HFF-Myc (cell line): ENCODE measurements at places on chromosomes 13 and 19.

- peak; percentile 12 for DNase-seq
These were observed 21.0 kb downstream of the EPSTI1 start for GRCh38 chr13:42970824-42971690.

DNA sequence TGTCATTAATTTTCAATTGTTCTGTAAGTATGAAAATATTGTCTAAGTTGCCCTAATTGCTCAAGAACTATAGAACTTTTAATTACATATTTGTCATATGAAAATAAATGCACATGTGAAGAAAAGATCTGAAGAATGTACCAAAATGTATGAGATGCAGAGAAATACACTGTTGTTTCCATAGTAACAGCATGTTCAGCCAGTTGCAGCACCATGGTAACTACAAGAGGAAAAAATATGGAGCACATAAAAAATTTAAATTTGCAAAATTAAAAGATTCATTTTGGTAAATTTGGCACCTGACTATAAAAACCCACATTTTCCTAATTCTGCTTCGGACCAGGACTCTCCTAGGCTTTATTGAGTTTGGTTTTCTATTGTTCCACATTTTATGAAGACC, 1170.0 kb upstream of the MIR17HG start:
- no peak for DNase-seq

DNA sequence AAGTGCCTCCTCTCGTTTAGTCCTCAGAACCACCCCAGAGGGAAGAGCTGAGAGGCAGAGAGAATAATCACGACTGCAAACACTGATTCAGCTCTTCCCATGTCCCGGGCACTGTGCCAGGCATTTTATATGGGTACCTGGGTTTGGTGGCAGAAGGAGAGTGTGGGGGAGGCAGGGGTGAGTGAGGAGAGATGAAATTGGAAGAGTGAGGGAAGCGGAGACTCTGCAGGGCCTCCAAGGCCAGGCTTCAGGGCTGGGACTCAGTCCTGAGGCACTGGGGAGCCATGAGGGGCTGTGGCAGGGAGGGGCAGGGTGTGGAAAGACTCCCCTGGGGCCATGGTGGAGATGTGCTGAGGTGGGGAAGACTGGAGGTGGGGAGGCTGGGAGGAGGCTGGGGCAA, 8.7 kb downstream of the SYNGR4 start:
- DNase-seq, result no peak

GRCh38 chr19:954672-955494, 29.0 kb downstream of the ARID3A start:
- no peak for DNase-seq

DNA sequence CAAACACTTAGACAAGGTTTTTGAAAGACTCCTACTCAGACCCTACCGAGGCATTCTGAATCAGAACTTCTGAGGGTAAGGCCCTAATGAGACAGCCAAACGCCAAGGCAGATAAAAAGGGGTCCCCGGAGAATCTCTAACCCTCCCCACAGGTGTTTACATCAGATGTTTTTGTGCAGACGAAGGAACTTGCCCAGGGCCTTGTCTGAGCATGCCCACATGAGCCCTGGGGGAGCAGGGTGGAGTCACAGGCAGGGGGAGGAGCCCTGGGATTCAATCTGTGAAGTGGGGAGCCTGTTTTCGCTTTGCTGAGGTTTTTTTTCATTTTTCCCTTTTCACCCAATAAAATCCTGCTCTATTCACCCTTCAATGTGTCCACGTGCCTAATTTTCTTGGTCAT, 61.6 kb upstream of the MED4 start:
- no peak for DNase-seq

DNA sequence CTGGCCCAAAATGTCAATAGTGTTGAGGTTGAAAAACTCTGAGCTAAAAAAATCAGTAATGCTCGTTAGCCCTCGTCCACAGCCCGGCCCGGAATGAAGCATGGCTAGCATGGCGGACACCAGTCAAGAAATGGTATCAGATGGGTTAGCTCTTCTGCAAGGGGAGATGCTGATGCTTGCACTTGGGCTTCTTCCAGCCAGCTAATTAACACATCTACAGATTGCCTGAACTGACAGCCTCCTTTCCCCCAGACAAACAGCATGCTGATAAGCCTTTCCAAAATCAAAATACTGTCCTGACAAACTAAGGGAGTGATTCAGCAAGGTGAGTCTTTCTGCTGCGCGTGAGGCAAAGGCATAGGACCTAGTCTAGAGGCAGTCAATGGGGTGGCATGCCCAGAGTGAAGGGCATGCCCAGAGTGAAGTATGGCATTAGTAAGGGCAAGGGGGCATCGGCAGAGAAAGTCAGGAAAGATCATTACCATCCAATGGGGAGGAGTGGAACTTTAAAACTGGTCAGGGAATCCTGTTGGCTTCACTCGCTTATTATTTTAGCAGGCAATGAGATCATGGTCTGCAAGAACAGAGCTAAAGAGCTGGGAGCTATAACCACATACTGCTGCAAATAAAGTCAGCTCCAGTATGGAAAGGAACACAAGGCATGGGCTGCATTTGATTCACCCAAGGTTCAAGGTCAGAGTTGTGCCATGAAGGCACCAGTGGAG, 30.2 kb upstream of the UBE2L5 start:
- DNase-seq, result no peak

GRCh38 chr13:98960606-98961502, 17.0 kb downstream of the DOCK9 start:
- DNase-seq, result no peak

GRCh38 chr13:97621631-97622030, 187.7 kb downstream of the RAP2A start:
- no peak for DNase-seq

DNA sequence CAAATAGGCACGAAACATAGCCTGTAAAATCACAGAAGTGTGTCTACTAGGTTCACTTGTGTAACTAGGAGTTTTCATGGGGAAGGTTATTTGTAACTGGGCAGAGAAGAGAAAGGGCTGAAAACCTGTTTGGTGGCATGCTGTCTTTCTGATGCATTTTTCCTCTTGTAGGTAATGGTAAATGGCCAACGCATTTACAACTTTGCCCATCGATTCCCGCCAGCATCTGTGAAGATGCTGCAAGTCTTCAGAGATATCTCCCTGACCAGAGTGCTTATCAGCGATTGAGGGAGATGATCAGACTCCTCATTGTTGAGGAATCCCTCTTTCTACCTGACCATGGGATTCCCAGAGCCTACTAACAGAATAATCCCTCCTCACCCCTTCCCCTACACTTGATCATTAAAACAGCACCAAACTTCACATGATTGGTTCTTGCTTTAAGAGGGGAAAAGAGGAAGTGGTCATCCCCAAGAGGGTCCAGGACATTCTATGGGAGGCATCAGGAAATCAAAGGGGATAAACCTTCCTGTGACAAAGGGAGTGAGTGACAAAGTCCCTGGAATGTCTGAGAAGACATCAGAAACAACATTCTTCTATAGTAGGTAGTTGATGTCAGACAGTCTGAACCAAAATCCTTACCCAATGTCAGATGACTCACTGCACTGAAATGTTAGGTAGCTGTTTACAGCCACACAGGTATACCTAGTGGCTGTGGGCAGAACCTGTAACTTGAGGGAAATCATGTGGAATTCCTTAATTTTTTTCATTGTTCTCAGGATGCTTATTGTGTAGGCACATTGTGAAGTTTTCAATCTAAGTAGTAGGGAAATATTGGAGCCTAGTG, 5.0 kb downstream of the LGALS14 start:
- no peak for DNase-seq

DNA sequence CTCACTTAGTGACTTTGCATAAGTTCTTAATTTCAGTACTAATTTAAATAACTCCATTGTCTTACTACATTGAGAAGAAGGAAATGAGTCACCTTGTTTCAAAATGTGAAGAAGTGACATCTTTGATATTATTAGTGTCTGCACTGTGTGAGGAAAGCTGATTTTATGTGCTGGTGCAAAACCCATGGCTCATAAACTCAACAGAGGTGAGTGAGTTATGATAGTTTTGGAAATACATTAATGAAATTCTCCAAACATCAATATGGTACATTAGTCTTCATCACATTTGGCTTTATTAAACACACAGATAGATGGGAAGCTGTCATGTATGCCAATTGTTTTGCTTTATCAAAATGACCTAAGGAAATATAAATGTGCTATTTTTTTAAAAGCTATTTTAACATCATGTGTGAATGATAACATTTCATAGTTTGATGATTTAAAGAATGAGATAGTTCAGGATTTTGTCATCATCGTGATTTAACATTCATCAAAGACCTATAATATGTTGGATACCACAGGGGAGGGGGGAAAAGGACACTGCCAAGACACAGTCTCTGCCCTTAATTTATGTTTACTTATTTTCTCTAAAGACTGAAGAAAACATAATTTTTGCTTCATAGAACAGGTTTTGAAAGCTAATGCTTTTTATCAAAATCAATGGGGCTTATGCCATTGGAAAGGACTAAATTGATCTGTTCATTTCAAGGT, 902.3 kb upstream of the SLITRK1 start:
- DNase-seq, result no peak

- peak; percentile 11 for DNase-seq
These were observed 26.3 kb downstream of the DCAF15 start for GRCh38 chr19:13978351-13979243.

DNA sequence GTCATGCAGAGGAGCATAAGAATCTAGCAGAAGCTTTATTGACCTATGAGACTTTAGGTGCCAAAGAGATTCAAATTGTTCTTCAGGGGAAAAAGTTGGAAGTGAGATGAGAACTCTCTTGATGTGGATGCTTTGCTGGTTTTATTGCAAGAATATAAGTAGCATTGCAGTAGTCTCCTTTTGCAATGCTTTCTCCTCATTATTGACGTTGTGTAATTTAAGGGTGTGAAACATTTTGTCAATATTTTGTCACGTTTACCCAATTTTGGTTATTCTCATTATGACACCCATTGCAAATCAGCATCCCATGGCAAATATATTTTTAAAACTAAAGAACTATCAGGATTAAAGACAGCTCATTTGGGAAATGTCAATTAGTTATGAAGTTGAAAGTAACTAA, 11.9 kb upstream of the LILRB5 start:
- no peak for DNase-seq

DNA sequence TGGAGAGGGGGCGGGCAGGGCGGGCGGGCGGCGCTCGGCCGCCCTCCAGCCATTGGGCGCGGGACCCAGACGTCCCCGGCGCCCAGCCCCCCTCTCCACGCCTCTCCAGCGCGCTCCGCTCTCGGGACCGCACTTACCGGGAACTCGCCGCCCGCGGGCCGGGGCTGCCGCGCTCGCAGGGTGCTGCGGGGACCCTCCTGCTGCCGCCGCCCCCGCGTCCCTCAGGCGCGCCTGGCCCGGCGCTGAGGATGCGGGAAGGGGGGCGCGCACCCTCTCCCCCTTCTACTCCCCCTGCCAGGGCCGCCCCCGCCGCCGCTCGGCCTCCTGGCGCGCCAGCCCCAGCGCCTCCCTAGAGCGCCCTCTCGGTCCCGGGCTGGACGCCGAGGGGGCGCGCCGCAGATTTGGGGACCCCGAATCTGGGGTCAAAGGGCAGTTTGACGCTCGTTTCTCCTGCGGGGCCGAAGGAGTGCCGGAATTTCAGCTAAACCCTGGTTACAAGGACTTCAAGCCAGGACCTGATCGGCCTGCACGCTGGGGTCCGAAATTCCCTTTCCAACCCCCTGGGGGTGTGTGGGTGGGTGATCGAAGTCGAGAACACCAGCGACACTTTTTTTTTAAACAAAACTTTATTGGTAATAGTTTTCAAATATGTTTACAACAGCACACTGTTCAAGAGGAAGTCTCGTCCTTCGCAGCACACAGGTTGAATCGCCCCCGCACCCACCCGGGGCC, 696 bp upstream of the SAMD1 start:
- DNase-seq, result no peak

- no peak for DNase-seq
These were observed 3.6 kb downstream of the CD37 start for GRCh38 chr19:49338691-49339300.

DNA sequence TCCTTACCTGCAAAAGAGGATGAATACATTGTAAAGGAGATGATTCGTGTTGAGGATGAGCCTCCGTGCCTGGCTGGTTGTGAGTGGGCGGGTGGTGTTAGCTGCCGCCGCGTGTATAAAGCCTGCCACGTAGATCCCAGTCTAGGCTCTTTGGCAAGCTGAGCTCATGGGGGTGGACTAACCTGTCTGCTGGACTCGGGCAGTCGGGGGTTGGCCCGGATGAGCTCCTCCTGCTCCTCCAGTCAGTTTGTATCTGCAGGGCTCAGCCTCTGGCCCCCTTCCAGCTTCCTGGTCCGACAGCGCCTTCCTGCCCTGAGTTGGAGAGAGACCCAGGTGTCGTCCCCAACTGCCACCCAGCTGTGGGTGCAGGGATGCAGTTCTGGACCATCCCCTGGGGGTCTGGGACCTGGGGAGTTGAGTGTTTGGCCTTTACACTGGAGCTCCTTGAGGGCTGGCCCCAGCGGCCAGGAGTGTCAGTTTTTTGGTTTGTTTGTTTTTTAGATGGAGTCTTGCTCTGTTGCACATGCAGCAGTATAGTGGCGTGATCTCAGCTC, 20.9 kb downstream of the TECR start:
- DNase-seq, result no peak

- no peak for DNase-seq
These were observed 177.3 kb downstream of the TSHZ3 start for GRCh38 chr19:31171936-31172335.

- no peak for DNase-seq
These were observed 32.2 kb downstream of the VASP start for GRCh38 chr19:45539459-45539858.

- DNase-seq, result no peak
These were observed 60.0 kb downstream of the ZNF627 start for GRCh38 chr19:11657307-11657706.

DNA sequence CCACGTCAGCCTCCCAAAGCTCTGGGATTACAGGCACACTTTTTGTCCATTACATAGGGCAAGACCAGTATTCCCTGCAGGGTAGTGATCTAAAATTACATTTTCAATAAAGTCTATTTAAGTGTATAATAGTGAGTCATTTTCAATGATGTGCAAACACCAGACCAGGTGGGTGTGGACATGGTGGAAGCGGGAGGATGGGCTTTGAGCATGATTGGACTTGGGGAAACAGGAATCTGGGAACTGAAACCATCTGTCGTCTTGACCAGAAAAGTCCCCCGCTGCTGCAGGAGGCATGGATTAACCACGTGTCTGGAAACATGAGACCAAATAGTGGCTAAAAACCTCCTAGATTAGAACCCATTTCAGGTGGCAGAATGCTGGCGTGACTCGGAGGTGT, 4.9 kb downstream of the FXYD3 start:
- DNase-seq, result peak; percentile 90

GRCh38 chr13:99371956-99372355, 64.8 kb upstream of the GPR183 start:
- no peak for DNase-seq

DNA sequence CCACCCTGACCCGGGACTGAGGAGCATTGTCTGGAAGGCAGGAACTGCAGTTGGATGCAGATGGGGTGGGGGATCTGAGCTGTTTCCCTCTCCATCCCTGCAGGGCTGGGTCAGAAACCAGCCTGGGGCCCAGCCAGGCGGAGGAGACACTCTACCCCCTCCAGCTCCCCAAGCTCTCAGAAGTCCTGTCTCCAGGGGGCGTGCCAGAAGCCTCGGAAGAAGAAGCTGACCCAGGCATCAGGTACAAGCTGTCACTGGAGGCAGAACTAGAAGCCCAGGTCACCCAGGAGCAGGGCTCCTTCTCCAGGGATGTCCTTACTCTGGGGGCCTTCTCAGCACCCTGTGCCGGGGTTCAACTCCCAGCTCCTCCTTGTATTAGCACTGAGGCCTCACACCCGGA, 15.5 kb downstream of the SIX5 start:
- no peak for DNase-seq

- DNase-seq, result no peak
These were observed 11.6 kb upstream of the PGLS start for GRCh38 chr19:17499648-17500446.

GRCh38 chr19:5054551-5055456, 85.9 kb downstream of the KDM4B start:
- DNase-seq, result no peak

GRCh38 chr13:111503376-111503775, 182.9 kb downstream of the TEX29 start:
- no peak for DNase-seq
